Umbilical cord (tissue), 2 donors: ENCODE measurements at places on chromosomes 6 and 20.

DNA sequence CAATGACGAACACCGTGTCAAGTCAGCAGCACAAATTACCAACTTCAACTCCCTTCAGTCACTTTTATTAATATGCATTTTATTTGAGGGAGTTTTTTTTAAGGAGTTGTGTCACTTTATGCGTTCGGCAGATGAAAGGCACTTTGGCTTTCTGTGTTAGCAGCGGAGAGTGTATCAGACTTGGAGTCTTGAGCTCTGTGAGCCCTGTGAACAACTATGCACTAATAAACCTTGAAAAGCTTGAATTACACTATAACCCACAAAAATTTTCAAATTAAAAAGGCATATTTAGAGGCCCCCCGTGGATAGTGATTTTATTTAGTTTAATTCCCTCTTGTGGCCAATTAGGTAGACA lies 335.3 kb upstream of the NT5E start:
- no peak for DNase-seq

- no peak for DNase-seq
Observed at GRCh38 chr20:3074812-3075211, 3.4 kb downstream of the OXT start.

DNA sequence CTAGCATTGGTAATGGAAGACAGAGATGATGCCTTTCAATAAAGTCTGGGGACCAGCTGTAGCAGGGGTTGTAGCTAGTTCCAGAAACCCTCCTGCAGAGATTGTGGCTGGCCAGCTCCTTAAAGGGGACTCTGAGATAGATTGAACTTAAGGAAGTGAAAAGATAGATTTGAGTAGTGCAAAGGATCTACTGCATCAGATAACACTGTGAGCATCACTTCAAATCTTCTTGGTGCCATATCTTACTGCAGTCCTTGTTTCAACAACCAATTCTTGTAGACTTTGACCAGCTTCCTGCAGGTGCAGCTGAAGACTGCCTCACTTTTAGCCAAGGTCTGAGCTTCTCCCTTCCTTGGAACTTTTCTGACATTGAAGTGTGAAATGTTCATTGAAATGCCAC lies 14.8 kb upstream of the CEP162 start:
- no peak for DNase-seq

DNA sequence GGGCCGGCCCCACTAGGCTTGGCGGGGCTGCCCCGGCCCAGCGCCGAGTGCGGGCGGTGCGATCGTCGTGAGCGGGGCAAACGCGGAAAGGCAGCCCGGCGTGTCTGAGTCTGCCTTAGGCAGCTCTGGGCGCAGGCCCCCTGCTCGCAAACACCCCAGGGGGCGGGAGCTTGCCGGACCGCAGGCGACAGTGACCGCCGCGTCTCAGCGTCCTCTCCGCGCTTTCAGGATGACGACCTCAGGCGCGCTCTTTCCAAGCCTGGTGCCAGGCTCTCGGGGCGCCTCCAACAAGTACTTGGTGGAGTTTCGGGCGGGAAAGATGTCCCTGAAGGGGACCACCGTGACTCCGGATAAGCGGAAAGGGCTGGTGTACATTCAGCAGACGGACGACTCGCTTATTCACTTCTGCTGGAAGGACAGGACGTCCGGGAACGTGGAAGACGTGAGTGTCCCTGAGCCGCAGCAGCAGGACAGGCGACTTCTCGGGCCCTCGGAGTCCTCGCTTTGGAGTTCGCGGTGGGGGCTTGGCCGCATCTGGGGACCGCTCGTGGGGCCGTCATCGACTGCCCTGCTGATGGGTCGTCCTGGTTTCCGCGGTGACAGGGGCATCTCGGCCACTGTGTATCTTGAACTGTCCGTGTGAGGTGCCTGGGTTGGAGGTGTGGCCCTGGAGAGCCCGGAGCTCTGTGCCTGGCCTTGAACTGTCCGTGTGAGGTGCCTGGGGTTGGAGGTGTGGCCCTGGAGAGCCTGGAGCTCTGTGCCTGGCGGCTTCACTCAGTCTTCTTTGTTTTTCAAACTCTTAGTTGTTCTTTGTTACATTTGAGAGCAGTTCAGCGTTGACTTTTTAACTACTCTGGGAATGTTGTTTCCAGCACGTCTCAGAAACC lies 786 bp downstream of the ADRM1 start:
- no peak for DNase-seq

DNA sequence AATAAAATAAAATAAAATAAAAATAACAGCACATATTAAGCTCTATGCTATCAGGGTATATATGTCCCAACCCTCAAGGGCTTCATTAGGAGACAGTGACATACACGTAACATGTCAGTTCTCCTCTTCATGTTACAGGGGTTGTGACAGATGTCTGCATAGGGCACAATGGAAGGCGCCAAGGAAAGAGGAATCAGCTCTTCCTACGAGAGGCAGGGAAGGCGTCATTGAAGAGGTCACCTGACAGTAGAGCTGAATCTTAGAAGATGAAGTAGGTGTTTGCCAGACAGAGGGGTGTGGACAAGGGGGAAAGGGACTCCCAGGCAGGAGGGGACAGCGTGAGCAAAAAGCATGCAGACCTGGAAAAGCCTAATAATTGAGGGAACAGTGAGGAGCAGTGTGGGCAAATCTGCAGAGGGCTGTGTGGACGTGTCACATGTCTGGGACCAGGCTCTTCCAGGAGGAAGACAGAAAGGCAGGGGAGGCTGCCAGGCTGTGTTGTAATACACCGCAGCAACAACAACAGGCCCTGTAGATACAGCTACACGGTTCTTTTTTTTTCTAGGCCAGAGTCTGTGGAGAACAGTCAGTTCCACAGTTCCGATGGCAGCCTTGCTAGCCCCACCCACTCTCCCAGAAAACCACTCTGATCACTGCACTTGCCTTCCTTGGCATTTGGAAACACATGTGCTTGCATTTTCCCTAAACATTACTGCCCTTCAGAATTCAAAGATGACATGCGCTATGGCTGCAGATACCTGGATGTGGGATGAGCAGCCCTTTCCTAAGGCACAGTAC lies 2.5 kb upstream of the FKBP5 start:
- DNase-seq: peak; percentile 68

GRCh38 chr6:5303682-5304081 lies 42.4 kb downstream of the FARS2 start:
- DNase-seq: no peak

- DNase-seq: no peak
Observed at GRCh38 chr6:158207422-158207788, 39.3 kb downstream of the GTF2H5 start.

DNA sequence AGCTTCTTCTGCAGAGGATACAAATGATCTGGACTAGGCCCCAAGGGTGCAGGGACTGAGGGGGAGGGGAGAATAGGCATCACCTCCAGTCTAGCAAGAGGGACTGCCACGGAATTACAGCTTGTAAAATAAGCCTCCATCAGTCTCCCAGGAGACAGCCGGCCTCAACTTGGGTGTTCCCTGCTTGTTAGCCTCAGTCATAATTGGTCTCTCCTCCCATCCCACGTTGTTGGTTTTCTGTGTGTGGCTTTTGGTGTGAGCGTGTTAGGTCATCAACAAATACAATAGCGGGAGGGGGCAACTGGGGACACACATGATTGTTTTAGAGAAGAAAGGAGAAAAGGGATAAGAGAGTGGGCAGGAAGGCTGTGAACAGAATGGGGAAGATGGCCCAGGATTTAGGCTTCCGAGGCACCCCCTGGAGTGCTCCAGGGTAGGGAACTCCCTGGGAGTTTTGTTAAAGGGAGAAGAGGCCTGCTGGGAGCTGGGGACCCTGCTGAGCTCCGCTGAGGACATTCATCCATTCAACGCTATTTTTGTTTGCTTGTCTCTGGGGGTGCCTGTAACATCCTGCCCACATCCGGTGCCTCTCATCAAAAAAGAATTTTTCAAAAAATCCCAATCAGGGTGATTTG lies 9.2 kb downstream of the FOXA2 start:
- DNase-seq: no peak

GRCh38 chr6:156634951-156635371 lies 142.2 kb upstream of the ARID1B start:
- no peak for DNase-seq

GRCh38 chr6:2127484-2127911 lies 117.9 kb downstream of the GMDS start:
- DNase-seq: peak; percentile 40

- no peak for DNase-seq
Observed at GRCh38 chr6:126914801-126915200, 203.7 kb upstream of the RSPO3 start.

DNA sequence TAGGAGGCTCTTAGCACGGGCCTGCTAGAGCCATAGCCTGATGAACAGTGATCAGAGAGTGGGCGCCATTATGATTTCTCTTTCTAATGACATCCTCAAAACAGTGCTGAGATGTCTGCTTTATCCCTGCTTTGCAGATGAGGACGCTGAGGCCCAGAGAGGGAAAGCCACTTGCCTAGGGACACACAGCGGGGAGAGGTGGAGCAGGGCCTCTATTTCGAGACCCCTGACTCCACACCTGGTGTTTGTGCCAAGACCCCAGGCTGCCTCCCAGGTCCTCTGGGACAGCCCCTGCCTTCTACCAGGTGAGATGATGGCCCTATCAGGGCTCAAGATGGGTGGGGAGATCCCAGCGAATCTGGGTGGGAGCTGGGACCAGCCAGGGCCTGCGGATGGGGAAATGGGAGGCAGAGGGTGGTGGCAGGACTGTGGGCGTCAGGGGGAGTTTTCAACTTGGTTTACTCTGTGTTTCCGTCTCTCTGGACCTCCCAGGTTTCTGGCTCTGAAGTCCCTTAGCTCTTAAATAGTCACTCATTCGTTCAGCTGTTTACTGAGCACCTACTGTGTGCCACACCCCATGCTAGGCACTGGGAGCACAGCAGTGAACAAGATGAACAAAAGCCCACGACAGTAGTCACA lies 36.7 kb downstream of the SRC start:
- no peak for DNase-seq

- peak; percentile 51 for DNase-seq
Observed at GRCh38 chr6:116244284-116244683, 9.6 kb downstream of the TSPYL4 start.

- DNase-seq: no peak
Observed at GRCh38 chr6:4636881-4637224, 139.4 kb upstream of the CDYL start.

DNA sequence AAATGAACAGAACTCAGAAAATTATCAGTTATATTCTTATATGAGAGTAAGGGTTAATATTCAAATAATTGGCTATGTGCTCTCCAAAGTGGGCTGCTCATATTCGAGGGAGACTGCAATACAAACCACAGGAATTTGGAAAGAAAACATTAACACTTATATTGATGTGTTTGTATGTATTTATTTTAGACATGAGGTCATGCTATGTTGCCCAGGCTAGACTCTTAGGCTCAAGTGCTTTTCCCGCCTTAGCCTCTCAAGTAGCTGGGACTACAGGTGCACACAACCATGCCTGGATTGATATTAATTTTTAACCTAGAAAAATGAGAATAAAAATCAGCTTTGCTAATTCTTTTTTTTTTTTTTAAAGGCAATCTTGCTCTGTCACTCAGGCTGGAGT lies 35.0 kb downstream of the BTBD9 start:
- no peak for DNase-seq

DNA sequence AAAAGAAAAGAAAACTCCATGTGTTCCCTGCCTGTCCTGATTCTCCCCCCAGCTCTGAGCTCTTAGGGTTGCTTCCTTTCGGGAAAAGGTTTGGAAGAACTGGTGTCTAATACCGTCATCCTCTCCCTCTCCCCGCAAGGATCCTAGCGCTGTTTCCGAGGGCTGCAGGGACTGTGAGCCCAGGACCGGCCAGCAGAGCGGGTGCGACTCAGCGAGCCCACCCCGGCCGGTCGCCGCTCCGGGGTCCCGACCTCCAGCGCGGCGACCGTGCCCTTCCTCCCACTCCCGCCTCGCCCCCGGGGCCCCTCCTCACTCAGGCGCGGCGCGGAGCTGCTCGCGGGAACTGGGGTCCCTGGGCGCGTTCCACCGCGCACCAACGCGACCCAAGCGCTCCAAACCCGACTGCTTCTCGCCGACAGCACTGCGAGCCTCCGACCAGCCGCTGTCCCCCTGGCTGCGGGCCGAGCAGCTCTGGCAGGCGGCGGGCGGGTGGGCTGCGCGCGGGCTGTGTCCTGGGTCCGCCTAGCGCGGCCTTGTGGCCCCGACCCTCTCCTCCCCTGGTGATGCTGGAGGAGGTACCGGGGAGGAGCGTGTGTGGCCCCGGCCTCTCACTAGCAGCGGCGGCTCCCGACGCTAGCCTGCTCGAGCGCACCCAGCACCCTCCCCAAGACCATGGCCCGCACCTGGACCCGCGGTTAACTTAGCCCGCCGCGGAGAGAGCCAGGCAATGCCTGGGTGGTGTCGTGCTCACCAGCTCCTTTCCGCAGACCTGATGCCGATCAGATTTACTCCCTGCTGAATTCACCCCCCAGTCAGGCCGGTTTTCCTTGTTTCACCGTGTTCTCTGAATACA lies at the start of gene PLA2G7:
PLA2G7 (minus strand) TSS at position 509 of the 853 bp plus-strand sequence. CDS start 12,484 bp downstream, outside the sequence.
- DNase-seq: peak; percentile 14

DNA sequence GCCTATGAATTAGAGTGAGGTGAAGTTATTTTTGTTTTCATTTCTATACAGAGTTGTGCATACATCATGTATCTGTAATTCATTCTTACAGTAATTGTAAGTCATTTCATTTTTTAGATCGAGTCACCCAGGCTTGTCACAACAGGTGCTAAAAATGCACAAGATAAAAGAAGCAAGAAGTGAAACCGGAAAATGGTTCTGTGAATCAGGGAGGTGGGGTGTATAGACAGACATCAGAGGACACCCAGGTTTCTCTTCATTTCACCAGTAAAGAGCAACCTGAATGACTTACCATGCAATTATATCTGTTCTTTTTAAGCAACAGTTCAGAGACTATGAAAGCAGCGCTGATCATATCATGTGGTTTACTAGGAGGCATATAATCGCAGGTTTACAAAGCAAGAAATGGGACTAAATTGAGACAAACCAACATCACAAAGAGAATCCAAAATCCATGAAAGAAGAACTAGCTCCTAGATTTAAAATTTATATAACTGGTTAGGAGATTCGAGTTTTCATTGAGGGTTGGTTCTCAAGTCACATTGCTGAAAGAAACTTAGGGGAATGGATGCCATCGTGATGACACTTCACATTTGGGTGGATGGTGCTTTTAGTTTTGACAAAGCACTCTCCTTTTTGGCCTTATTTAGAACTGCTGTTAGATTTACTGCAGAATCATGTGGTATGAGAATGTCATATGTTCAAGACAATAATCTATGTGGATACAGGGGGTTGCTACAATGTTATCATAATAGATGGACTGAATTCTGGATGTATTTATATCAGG lies 27.9 kb upstream of the TBC1D7 start:
- no peak for DNase-seq
